ENCODE measurements at places on chromosomes 1 and 21. TPM values are rescaled to one million over a fixed set of nuclear protein-coding genes. Genes with fewer than 3 reads are reported as not detected.

Gene RIMKLA
- total RNA-seq = 10.3 TPM

Gene NVL
- total RNA-seq = 40.4 TPM

- no peaks in the 10 kb centered on the region for H3K27me3 ChIP-seq
- no peak overlapping the region for H3K4me3 ChIP-seq
- no peaks in the 10 kb centered on the region for H3K36me3 ChIP-seq
- H3K4me1 ChIP-seq = no peaks in the 10 kb centered on the region
- no peak for DNase-seq
These were observed 990.0 kb downstream of the KCNT2 start for GRCh38 chr1:195618287-195618686.

Gene A3GALT2
- not detected for total RNA-seq

Gene TNFRSF4
- total RNA-seq = 137 TPM

DNA sequence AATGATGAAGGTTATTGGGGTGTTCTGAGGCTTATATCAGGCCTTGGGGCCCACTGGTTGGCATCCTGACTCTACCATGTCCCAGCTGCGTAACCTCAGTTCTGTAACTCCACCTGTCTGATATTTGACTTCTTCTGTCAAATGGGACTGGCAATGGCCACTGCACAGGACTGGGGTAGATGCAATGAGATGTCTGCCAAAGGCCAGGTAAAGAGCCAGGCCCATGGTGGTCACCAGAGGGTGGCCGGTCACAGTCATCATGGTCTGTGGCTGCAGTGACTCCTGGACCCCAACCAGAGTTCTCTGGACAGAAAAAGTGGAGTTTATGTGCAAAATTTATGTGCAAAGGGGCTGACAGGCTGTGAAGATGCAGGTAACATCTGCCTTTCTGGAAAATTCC, 173.3 kb downstream of the PTPRU start:
- DNase-seq = no peak
- H3K4me3 ChIP-seq = no peak overlapping the region
- H3K36me3 ChIP-seq = no peaks in the 10 kb centered on the region
- peaks cover 13% of the 10 kb centered on the region for H3K27me3 ChIP-seq

- H3K27me3 ChIP-seq = peaks cover 3% of the 10 kb centered on the region
- no peak overlapping the region for H3K27ac ChIP-seq
- no peak for DNase-seq
- no peak overlapping the region for H3K4me3 ChIP-seq
- no peaks in the 10 kb centered on the region for H3K4me1 ChIP-seq
These were observed 82.3 kb downstream of the HMCN1 start for GRCh38 chr1:185816460-185816859.

DNA sequence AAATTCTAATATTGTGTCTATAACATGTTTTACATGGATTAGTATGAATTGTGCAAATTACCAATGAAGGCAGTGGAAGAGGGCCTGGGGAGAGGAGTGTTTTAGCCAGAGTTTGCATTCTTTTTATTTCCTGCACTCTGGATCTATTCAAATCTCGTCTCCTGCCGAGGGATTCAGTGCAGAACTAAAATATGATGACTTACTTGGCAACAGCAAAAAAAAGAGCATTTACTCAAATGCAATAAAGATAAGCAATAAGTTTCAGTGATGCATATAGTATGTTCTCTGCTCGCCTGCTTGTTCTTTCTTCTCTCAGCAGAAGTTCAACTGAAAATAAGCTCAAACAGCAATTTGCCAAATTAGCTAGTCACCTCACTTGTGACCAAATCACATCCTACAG, 33.4 kb upstream of the NRIP1 start:
- H3K4me1 ChIP-seq = no peaks in the 10 kb centered on the region
- H3K27me3 ChIP-seq = no peaks in the 10 kb centered on the region
- no peak for DNase-seq
- no peak overlapping the region for H3K4me3 ChIP-seq

- no peaks in the 10 kb centered on the region for H3K4me1 ChIP-seq
- no peak for DNase-seq
- H3K4me3 ChIP-seq = no peak overlapping the region
- no peaks in the 10 kb centered on the region for H3K27me3 ChIP-seq
- no peaks in the 10 kb centered on the region for H3K36me3 ChIP-seq
- no peak overlapping the region for H3K27ac ChIP-seq
These were observed 81.6 kb upstream of the PBX1 start for GRCh38 chr1:164477343-164477742.

- DNase-seq = no peak
- H3K4me3 ChIP-seq = no peak overlapping the region
- H3K27me3 ChIP-seq = no peaks in the 10 kb centered on the region
- no peaks in the 10 kb centered on the region for H3K36me3 ChIP-seq
These were observed 427.4 kb downstream of the TTLL7 start for GRCh38 chr1:83571536-83571935.

DNA sequence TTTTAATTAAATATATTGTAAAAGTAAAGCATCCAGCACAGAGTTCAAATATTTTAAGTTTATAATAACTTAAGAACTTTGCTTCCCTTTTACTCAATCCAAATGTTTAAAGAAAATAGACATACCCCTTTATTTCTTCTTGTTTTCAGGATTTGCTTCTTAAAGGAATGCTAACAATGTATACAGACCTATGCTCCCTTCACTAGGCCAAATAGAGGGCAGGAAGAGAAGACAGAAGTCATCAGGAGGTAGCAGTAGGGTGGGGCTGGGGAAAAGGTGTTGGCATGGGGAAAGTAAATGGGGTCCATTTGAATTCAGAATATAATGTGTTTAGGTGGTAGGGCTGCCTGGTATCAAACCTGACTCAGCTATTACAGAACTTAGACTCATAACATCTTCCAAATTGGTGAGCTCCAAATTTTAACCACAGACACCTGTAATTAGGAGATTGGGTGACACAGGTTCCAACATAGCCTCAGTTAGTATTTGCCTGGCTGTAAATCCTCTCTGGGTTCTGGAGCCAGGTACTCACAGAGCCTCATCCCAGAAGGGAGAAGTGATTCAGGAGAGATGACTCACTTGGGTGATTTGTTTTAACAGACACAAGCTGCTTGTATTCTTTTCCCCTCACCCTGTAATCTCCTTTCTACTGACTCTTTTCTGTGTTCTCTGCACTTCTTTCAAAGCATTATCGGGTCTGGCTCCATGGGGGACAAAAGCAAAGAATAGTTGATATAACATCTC, 60.1 kb upstream of the DUSP10 start:
- no peak for DNase-seq
- H3K4me3 ChIP-seq = no peak overlapping the region
- H3K27ac ChIP-seq = no peak overlapping the region
- no peaks in the 10 kb centered on the region for H3K27me3 ChIP-seq

Gene LCE1B
- not detected for total RNA-seq

DNA sequence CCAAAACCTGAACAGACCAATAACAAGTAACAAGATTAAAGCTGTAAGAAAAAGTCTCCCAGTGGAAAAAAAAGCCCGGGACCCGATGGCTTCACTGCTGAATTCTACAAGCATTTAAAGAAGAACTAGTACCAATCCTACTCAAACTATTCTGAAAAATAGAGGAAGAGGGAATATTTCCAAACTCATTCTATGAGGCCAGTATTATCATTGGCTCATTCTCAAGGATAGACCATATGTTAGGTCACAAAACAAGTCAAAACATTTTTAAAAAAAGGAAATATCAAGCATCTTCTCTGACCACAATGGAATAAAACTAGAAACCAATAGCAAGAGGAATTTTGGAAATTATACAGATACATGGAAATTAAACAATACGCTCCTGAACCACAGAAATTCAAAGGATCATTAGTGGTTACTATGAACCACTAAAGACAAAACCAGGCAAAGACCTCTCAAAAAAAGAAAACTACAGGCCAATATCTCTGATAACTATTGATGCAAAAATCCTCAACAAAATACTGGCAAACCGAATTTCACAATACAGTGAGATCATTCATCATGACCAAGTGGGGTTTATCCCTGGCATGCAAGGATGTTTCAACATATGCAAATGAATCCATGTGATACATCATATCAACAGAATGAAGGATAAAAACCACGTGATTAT, 13.9 kb upstream of the IL20 start:
- H3K4me3 ChIP-seq = no peak overlapping the region
- no peak overlapping the region for H3K27ac ChIP-seq
- no peaks in the 10 kb centered on the region for H3K4me1 ChIP-seq
- no peak for DNase-seq

DNA sequence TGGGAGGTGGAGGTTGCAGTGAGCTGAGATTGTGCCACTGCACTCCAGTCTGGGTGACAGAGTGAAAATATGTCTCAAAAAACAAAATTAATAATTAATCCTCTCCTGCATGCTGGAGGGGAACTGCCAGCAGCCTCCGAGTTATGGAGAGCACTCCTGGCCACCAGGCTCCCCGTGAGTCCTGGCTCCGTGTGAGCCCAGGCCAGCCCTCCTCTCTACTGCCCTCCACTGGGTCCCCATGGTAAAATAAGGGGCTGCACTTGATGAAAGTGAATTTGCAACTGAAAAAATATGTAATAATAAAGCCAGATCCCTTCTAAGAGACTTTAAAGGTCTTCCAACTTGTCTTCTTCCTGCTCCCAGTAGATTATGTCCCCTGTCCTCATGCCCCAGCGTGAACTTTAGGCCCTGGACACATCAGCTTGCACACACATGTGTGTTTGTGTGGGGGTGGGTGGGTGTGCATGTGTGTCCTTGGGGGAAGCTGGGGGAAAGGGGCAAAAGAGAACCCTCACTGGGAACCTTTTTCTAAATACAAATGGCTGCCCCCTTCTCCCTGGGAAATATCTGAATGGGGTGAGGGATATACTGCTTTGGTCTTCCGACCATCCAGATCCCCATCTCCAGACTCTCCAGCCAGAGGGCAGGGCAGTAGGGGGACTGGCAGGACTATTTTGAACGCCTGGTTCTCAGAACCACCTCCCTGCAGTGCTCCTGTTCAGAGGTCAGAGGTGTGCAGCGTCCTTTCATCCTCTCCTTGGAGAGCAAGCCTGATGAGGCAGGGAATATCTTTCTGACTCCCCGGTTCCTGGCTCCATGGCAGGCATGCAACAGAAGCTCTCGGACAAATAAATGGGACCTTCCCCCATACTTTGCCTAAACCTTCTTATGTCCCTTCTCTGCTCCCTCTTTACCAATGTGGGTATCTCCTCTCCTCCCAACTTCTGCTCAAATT, 26.2 kb downstream of the NEK2 start:
- no peaks in the 10 kb centered on the region for H3K36me3 ChIP-seq
- no peaks in the 10 kb centered on the region for H3K4me1 ChIP-seq
- no peak overlapping the region for H3K27ac ChIP-seq
- peak; percentile 51 for DNase-seq

Gene CA6
- total RNA-seq = 3.9 TPM

- no peak overlapping the region for H3K4me3 ChIP-seq
- H3K4me1 ChIP-seq = peaks cover 3% of the 10 kb centered on the region
- H3K27ac ChIP-seq = no peak overlapping the region
These were observed 88.6 kb upstream of the PKN2 start for GRCh38 chr1:88595355-88596002.

DNA sequence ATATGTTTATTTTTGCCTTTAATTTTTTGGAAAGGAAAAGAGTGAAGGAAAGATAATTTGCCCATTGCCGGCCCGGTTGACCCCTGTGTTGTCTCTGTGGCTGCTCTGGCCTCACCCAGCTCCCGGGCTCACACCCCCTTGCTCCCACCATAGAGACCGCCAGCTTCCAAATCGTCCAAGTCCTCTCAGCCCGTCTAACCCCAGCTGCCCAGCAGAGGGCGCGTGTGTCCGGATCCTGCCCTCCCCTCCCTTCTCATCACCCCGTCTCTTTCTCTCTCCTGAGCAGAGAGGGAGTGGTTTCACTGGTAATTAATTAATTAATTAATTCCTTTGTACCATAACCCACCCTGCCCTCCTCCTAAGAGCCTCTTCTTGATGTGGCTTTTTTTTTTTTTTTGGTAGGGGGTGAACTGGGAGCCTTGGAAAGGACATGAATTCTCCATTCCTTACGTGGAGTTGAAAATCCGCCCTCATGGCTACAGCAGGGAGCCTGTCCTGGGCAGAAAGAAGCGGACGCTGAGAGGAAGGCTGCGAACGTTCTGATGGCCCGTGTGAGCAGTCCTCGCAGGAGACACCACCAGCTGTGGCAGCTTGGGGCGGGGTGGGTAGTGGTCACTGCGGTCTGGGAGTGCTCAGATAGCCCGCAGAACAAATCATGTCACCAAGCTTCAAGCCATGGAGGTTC, 45.9 kb downstream of the KIAA0040 start:
- H3K36me3 ChIP-seq = no peaks in the 10 kb centered on the region
- peak; percentile 84 for DNase-seq
- peaks cover 2% of the 10 kb centered on the region for H3K4me1 ChIP-seq
- H3K27me3 ChIP-seq = peaks cover 13% of the 10 kb centered on the region
- no peak overlapping the region for H3K27ac ChIP-seq

DNA sequence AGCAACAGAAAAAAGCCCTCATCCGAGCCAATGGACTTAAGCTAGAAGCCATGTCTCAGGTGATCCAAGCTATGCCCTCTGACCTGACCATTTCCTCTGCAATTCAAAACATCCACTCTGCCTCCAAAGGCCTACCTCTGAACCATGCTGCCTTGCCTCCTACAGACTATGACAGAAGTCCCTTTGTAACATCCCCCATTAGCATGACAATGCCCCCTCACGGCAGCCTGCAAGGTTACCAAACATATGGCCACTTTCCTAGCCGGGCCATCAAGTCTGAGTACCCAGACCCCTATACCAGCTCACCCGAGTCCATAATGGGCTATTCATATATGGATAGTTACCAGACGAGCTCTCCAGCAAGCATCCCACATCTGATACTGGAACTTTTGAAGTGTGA, 20.7 kb downstream of the NR5A2 start:
- H3K27ac ChIP-seq = no peak overlapping the region
- DNase-seq = no peak
- peaks cover 32% of the 10 kb centered on the region for H3K27me3 ChIP-seq
- no peak overlapping the region for H3K4me3 ChIP-seq
- H3K4me1 ChIP-seq = no peaks in the 10 kb centered on the region
- no peaks in the 10 kb centered on the region for H3K36me3 ChIP-seq

Gene BTBD19
- 4.8 TPM for total RNA-seq

DNA sequence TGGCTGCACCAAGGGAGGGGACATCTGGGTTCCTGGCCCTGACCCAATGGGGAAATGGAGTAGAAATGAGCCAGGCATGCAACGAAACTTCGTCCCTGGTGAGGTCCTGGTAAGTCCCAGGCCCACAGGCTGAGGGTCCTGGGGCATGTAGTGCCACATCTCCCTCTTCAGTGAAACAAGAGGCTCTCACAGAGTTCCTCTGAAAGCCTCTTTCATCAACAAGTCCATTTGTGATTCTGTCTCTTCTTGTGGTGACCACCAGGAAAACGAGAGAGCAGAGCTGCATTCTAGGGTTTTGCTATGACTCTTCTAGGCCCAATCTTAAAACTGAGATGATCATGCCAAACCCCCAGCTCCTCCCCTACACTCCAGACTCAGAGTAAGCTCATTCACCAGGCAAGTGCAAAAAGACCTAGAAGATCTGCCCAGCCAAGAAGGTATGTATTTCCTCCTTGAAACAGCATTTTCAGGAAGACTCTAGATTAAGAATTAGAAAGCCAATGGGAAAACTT, 24.3 kb upstream of the RNF220 start:
- H3K4me3 ChIP-seq = no peak overlapping the region
- peaks cover 4% of the 10 kb centered on the region for H3K27me3 ChIP-seq
- no peak overlapping the region for H3K27ac ChIP-seq
- no peaks in the 10 kb centered on the region for H3K36me3 ChIP-seq
- no peaks in the 10 kb centered on the region for H3K4me1 ChIP-seq
- DNase-seq = no peak

Gene BLACAT1
- 0.13 TPM for total RNA-seq

- no peak for DNase-seq
- H3K27ac ChIP-seq = no peak overlapping the region
- no peaks in the 10 kb centered on the region for H3K27me3 ChIP-seq
- H3K4me3 ChIP-seq = no peak overlapping the region
- peaks cover 12% of the 10 kb centered on the region for H3K36me3 ChIP-seq
These were observed 108.5 kb downstream of the SDCCAG8 start for GRCh38 chr1:243364330-243364729.

Measured in activated CD8-positive, alpha-beta T cell treated with anti-CD3 and anti-CD28 coated beads for 36 hours (primary cell).